ENCODE measurements at places on chromosomes 1 and 21.

- DNase-seq, result no peak
Measured at GRCh38 chr21:40732253-40733023, 114.5 kb downstream of the DSCAM start.

GRCh38 chr1:57341721-57342120, 82.1 kb downstream of the DAB1 start:
- no peak for DNase-seq

- DNase-seq, result peak; percentile 78
Measured at GRCh38 chr1:109089242-109090015, 1.1 kb upstream of the TMEM167B start.

DNA sequence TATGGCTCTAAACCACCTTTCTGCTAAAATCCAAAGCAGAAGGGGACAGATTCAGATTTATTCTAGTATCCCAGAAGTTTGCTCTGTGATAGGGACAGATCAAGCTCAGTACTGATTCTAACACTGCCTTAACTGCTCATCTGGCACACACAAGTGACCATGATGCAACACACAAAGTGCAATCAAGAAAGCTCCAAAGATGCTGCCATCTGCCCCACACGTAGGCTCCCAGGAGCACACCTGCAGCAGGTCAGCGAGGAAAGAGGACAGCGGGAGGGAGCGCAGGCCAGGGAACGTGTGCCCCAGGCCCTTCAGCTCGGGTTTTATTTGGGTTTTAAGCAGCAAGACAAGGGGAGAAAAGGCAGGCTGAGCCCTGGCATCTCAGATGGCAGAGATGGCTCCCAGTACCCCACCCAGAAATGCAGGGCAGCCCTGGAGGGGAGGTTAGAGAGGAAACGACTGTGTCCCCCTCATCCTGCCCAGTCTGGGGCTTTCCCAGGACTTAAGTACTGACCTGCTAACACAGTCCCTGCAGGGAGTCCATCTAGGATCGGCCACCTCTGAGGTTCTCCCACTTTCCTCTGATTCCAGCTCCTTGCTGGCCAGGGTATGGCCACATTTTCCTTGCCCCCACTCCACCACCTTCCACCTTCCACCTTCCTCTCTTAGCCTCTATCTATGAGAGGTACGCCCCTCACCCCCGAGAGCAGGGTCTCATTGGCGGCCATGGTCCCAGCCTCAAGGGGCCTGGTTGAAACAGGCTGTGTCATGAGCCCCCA, 1.2 kb downstream of the TRIM11 start:
- no peak for DNase-seq

GRCh38 chr1:241440904-241441303, 78.7 kb downstream of the FH start:
- DNase-seq, result no peak

- DNase-seq, result no peak
Measured at GRCh38 chr1:201745023-201745422, 83.9 kb upstream of the IPO9 start.

Measured in muscle of back (tissue), 13 donors.